Panc1 (cell line): ENCODE measurements at places on chromosomes 2 and 18.

DNA sequence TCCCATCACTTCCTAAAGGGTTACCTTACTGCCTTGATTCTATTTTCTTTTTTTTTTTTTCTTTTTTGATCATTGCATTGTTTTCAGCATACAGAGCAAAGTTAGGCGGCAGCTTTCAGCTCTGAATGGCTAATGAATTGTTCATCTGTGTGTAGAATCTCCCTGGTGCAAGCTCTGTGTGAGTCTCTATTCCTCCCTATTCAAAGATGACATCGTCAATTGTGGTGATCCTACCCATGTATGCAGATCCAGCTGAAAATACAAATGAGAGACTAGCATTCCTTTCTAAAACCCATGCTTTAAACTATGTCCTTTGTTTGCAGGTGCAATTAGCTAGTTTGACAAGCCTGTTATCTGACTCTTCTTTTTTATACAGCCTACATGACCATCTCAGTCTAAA is 539.0 kb downstream of the ARHGAP15 start:
- DNase-seq = no peak

GRCh38 chr2:197195518-197195917 is 115.1 kb downstream of the ANKRD44 start:
- DNase-seq = no peak

DNA sequence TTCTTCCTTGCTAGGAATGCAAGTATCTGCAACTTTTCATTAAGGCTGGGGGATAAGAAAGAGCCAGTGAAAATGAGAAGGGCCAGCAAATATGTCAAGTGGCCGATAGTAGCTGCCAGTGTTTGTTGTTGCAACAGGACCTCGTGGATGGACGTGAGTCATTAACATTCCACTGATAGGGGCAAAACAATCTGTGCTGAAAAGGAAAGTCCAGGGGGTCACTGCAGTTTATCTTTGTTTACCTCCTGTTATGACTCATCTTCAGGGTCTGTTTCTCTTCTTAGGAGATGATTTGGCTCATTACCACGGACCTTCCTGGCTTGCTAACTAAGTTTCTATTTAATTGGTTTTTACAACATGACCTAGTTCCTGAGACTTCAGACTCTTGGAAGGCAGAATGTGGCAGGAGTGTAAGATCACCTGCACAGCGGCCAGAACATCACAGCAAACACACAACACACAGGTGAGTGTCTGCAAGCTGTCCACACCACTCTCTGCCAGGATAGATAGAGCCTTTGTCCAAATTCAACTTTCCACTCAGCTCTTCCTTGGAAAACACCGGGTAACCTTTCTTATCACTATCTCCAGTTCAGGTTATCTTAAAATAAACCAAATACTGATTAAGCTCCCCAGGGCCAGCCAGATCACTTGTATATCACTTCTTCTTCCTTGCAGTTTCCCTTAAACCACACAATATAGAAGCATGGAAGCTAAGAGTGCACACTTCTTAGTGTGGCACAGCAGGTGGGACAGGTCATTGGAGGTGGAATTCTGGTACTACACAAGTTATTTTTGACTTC is 157.5 kb upstream of the LMAN1 start:
- no peak for DNase-seq

GRCh38 chr2:38265461-38265860 is 111.6 kb downstream of the ATL2 start:
- DNase-seq = no peak
